ENCODE measurements at places on chromosomes 12 and 14.

GRCh38 chr14:76089575-76089974, 62.1 kb upstream of the GPATCH2L start:
- DNase-seq = no peak

- DNase-seq = no peak
Measured at GRCh38 chr12:16504200-16504599, 101.8 kb downstream of the LMO3 start.

GRCh38 chr12:62516927-62517326, 50.3 kb downstream of the MON2 start:
- no peak for DNase-seq

DNA sequence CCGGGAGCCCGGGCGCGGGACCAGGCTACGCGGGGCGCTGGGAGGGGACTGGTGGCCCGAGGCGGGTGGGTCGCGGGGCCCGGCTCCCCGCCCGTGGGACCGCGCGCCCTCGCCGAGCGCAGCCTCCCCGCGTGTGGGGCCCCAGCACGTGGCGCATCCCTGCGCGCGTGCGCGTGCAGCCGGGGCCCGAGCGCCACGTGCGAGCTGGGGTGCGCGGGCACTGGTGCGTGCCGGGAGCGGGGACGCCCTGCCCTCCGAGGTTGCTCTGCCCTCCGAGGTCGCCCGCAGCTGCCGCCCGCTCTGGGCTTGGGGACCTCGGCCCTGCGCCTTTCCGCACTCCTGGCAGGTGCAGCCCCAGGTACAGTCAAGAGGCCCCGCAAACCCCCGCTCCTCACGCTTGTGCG, 365 bp upstream of the CCDC88C start:
- DNase-seq = no peak

GRCh38 chr12:62692884-62693283, 226.3 kb downstream of the MON2 start:
- no peak for DNase-seq

- no peak for DNase-seq
Measured at GRCh38 chr14:61185534-61185933, 95.6 kb downstream of the TMEM30B start.

- no peak for DNase-seq
Measured at GRCh38 chr12:85996280-85996679, 122.2 kb downstream of the NTS start.

GRCh38 chr14:81415781-81416180, 15.7 kb upstream of the STON2 start:
- DNase-seq = no peak

- peak; percentile 37 for DNase-seq
Measured at GRCh38 chr12:122421187-122421820, 1.2 kb downstream of the CLIP1 start.

Measured in amygdala (tissue), 56 donors.